HT-29 (cell line): ENCODE measurements at places on chromosomes 4 and X.

DNA sequence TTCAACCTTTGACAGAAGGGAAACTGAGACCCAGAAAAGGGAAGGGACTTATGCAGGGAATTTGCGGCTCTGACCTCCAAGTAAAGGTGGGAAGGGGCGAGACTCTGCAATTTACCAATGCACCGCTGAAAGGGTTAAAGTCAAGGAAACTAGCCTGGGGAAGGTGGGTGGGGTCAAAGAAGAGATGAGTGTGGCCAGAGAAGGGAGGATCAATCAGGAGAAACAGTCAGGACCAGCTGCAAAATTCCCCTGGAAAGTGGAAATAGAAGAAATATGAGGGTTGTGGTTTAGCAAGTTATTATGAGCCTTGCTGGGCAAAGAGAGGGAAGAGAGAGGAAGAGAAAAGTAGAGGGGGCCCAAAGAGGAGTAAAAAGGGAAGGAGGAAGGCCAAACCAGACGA lies 30.5 kb downstream of the STARD8 start:
- DNase-seq, result no peak

DNA sequence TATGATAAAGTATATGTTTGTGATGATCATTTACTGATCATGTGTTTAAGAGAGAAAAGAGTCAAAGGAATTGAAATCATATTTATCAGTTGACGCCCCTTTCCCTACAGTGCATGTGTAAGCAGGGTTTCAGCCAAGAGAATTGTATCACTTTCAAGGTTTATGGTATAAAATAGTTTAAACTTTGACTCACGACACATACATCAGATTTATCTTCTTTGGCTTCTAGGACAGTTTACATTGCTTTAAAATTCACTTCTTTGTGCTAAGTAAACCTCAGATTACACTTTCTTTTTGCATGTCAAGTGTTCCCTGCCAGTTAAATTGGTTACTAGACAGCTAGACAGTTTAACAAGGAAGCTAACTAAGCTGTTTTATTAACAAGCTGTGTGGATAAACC lies 86.3 kb upstream of the MYOZ2 start:
- no peak for DNase-seq

GRCh38 chr4:174757736-174758135 lies 71.3 kb downstream of the GLRA3 start:
- DNase-seq, result no peak

DNA sequence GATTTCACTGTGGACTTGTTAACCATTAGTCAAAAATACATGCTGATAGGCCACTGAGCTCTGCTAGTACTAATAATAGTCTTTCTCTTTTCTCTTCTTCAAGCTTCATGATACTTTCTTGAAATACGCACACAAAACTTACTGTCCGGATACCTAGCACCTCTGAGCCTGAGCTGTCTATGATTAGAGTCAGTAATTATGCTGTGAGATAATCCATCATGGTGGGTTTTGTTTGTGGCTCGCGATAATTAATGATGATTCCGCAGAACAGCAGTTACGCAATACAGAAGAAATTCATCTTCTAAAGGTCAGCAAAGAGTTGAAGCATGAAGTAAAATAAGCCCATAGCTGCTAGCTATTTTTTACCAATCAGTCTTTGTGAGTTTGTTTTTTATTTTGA lies 511.5 kb upstream of the GALNT7 start:
- DNase-seq, result no peak

DNA sequence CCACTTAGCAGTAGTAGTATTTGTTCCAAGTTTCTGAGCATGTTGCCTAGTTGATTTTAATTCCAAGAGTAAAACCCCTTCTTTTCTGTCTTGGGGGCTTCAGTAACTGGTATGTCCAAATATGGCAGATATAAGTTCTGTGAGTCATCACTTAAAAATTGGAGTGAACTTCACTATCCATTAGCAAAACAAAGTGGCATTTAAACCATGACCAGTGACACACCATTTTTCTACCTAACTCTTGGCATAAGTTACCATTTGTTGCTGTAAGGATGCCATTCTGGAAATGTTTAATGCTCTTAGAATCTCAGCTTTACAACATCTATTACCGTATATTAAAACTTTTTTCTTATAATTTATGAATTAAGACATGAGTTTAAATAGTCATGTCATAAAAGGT lies 102.0 kb downstream of the CBR4 start:
- no peak for DNase-seq

DNA sequence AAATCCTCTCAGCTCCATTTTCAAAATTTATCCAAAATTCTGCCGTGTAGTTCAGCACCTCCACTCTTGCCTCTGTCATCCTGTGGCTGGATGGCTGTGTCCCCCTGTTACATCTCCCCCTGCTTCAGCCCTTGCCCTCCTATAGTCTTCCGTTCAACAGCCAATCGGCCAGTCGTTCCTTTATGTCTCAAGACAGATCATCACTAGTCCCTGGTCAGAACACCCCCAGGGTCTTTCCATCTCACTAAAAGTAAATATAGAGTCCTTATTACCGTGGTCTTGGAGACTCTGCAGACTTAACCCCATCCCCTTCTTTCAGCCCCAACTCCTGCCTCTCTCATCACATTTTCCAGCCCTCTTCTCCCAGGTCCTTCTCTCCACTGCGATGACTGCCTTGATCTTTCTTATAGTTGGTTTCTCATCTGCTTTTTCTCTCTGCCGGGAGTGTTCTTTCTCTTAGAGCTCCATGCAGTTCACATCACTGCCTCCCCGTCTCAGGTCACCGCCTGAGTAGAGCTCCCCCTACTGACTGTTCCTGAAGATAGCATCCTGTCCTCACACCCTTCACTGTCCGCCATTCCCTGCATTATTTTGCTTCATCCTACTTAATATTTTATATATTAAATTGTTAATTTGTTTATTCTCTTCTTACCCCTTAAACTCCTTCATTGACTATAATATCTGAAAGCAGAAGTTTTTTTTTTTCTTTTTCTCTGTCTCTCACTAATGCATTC lies 736.9 kb upstream of the MAGEB2 start:
- peak; percentile 47 for DNase-seq

GRCh38 chr4:88674979-88675378 lies 22.6 kb downstream of the NAP1L5 start:
- DNase-seq, result no peak

DNA sequence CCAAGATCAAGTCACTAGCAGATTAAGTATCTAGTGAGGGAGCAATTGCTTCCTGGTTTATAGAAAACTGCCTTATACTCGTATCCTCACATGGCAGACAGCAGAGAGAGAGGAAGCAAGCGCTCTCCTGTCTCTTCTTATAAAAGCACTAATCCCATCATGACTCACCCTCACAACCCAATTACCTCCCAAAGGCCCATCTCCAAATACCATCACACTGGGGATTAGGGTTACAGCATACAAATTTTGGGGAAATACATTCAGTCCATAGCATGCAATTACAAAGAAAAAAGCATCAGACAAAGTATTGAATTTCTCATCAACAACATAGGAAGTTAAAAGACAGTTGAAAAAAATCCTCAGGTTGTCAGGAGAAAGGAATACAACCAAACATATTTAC lies 292.6 kb downstream of the IQCM start:
- no peak for DNase-seq

DNA sequence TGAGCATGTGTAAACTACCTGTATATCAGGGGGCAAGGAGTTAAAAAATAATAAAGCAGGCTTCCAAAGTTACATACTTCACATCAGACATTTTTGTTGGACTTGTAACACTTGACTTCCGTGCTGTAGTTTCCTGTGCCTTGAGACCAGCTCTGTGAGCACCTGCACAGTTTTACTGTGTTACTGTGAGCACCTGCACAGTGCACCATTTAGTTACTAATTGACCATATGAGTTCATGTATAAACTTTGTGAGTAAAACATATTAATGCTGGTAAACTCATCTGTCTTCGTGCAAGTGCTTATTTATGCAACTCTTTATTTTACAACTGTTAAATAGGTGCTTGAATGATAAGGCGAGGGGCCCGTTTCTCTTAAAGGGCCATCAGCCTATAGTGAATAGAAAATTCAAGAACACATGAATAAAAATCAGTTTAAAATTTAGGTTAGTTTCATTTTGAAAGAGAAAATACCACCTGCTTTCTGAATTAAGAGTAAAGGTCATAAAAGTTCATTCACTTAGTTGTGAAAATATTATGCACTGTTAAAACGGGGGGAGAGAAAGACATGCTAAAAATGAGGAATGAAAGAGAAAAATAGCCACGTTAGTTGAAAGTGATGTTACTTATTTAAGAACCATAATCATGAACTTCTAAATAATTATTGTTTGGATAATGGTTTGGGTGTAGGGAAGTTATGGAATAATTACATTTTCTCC lies 42.4 kb downstream of the USP9X start:
- DNase-seq, result no peak

- no peak for DNase-seq
Measured at GRCh38 chr4:54913751-54914526, 211.5 kb downstream of the KDR start.

DNA sequence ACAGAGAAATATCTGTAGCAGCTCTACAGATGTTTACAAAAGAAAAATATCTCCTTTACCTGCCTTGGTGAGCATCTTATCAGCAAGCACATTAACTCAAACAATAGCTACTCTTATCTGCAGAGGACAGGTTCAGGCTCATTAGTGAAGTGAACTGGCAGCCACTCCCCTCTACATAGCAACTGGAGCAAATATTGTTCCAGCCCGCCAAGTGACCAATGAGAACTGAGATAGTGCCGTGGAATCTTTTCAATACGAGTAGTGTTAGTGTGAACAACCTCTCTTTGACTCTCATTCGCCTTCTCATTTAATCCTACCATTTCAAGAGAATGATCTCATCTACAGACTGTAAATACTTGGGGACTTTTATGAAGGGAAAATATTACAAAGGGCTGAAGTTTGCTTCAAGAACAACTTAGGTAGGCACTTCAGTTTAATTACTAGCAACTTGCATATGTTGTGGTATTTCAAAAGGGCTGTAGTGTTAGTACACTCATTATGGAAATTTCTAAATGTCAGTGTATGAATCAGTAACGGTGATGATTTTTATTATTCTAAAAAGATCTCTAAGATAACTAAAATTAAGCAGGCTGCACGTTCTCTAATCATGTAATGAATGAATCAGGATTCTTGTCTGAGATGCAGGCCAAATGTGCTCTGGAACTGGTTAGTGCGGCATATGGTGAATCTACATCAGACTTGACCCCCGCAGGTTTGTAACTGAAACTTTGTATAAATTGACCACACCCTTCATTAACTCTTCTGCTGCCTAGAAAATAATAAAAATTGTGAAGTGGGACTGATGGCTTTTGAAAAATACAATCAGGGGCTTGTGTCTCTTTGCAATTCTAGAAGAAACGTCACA lies 72.4 kb downstream of the PALLD start:
- DNase-seq, result peak; percentile 26

DNA sequence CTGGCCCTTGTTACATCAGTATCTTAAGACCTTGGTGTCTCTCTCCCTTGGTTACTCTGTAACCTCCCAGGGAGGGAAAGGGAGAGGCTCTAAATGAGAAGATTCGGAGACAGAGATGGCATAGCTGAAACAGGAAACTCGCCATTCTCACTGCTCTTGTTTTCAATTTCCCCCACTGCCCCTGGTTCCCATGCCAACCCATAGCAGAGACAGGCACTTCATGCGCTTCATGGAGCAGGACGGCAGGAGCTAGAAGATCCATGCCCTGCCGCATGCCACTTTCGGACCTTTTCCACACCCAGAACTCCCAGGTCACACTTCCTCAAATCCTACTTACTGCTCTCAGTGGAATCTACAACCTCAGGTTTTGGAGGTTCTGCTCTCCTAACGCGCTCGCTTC lies 3.1 kb downstream of the ZMYM3 start:
- no peak for DNase-seq

GRCh38 chr4:188109157-188109755 lies at the start of gene TRIML2:
Gene TRIML2 (minus strand): TSS chr4:188109603. CDS start chr4:188105368, 4,235 bp downstream.
- DNase-seq, result no peak

DNA sequence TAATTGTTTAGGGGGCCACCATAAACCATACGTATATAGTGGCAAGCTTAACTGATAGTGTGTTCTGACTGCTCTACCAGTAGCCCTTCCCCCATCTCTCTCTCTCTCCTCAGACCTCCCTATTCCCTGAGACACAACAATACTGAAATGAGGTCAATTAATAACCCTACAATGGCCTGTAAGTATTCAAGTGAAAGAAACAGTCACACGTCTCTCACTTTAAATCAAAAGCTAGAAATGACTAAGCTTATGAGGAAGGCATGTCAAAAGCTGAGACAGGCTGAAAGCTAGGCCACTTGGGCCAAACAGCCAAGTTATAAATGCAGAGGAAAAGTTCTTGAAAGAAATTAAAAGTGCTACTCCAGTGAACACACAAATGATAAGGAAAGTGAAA lies 78.0 kb downstream of the PRDM5 start:
- DNase-seq, result no peak

GRCh38 chr4:30605616-30606190 lies 114.5 kb upstream of the PCDH7 start:
- DNase-seq, result no peak

DNA sequence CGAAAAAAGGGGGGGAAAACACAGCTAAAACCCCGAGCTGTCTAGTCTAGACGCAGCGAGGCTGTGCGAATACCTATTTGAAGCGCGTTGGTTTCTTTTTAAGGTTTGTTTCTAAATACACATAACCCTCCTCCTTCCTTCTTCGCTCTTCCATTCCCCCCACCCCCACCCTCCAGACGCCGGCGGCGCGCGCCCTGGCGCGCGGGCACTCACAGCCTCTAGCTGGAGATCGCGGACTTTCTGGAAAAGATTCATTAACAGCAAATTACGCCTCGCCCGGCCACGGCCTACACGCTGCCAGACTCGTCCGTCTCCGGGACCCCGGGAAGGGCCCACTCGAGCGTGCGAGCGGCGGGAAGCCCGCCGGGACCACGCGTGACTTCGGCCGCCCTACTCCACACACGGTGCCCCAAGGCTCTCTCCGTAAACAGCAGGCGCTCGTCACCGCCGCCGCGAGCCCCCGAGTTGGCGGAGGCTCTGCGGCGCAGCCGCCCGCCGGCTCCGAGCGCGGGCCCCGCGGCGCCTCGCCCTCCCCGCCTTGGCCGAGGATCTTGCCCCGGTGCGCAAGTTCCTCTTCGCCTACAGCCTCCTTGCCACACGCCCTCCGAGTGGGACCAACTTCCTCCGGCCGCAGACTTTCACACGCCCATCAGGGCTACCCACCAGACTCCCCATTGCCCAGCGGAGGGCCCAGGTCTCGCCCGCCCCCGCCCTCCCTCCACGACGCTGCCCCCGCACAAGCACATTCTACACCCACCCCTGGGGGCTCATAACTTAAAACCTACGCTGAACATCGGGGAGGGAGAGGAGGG lies 2.0 kb downstream of the BCOR start:
- DNase-seq, result peak; percentile 18

DNA sequence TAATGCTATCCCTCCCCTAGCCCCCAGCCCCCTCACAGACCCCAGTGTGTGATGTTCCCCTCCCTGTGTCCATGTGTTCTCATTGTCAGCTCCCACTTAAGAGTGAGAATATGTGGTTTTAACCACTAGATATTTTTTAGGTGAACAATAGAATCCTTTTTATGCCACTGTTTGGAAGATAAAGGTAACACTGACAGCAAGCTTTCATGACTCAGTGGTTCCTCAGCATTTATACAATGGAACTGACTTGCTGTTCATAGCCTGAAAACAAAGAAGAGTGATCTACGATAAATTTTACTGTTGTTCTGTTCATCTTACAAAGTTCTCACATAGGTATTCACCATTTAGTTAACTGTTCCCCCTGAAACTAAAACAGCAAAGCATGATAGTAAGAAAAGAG lies 147.8 kb downstream of the ARHGAP10 start:
- no peak for DNase-seq
